Bone marrow (tissue), 2 donors: ENCODE measurements at places on chromosomes 1 and 21.

DNA sequence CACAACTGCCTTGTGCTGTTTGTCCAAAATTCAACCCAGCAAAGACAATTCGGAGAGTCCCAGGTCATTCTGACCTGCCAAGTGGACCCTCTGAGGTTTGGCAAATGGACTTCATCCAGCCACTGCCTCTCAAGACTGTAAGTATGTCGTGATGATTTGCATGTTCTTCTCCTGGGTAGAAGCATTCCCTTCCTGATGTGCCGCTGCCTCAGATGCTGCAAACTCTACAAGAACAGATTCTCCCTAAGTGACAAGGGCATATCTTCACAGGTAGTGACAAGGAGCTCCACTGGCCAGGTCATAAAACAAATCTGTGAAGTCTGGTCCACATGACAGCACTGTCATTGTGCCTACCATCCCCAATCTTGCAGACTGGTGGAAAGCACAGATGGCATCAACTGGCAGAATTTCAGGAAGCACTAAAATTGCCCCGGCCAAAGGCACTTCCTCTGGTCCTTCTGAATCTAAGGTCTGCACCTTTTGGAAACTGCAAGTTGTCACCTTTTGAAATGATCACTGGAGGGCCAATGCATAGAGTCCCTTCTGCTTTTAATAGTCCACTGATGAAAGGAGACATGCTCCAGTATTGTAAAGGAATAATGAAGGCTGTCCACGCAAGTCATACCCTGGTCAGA is 27.4 kb downstream of the POFUT2 start:
- DNase-seq: no peak

DNA sequence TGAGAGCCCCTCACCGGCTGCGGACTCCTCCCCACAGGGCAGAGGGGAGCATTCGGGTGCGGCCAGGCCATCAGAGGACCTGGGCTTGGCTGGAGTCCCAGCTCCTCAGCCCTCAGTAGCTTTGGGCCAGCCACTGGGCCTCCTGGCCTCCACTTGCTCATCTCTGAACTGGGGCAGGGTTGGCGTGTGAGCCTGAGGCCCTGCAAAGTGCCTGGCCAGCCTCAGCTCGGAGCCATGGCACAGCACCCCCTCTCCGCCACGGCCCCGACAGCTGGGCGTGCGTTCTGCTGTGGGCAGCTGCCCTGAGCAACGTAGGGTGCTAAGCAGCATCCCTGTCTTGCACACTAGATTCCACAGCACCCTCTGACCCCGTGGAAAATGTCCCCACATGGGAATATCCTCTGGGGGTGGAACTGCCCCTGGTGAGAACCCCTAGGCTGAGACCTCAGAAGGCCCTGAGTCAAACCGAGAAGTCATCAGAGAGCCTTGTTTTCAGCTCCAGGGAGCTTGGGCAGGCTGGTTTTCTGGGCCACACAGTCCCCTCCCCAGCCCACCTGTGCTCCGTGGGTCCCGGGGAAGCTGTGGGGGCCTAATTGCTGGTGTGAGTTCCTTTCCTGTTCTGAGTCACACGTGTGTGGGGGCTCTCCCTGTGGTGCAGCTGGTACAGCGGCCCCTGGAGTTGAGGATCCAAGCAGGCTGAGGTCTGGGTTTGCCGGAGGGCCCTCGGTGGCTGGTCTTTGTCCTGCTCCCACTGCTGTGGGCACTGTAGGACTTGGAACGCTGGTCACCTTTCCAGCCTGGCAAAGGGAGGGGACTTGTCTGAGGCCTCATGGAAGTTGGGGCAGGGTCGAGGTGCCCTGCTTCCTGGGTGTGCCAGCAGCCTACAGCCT is 24.5 kb downstream of the TP73 start:
- no peak for DNase-seq

GRCh38 chr1:27621051-27621920 is 13.7 kb downstream of the FGR start:
- DNase-seq: no peak

DNA sequence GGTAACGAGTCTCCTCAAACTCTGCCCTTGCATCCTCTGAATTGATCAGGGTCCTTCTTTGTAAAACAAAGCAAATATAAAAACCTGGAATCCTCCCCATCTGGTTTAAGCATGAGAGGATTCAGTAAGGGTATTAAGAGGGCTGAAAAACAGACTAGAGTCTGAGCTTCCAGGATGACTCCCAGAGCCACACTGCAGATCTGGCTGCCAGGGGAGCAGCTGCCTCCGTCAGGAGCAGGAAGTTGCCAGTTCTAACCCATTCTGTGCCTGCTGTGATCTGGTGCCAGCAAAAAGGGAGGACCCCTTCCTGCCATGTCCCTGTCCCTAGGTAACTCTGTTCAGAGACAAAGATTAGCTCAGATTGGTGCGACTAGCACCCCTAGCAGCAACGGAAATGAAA is 27.5 kb downstream of the SERTAD4 start:
- DNase-seq: no peak

- DNase-seq: no peak
These were observed 195.2 kb downstream of the RHOU start for GRCh38 chr1:228930479-228930957.

DNA sequence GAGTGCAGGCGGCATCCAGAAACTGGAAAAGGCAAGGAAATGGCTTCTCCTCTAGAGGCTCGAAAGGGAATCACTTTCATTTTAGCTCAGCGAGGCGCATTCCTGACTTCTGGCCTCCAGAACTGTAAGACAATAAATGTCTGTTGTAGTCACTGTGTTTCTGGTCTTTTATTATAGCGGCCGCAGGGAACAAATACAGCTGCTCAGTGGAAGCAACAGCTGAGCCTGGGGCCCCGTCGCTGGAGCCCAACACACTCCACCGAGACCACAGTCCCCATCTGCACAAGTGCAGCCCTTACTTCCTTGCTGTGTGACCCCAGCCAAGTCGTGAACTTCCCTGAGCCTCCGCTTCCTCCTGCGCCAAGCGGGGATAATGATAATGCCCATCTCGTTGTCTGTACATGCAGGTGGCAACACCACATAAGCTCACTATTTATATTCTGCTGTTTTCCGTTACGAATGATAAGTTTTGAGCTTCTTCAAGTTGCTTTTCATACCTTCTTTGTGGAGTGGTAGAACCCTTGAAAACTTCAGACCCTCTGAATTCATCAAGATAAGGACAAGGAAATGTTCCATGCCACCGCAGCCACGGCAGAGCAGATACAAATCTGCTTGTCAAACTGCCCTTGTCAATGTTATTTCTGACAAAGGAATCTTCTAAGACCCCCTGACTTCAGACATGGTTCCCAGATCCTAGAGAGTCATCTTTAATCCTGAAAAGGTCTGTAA is 3.2 kb upstream of the LAPTM5 start:
- no peak for DNase-seq

GRCh38 chr1:183544598-183545297 is 45.5 kb downstream of the NCF2 start:
- DNase-seq: no peak

- no peak for DNase-seq
These were observed 120.7 kb downstream of the GRIK3 start for GRCh38 chr1:36913484-36914060.

GRCh38 chr1:172180501-172181285 is 239.8 kb upstream of the C1orf105 start:
- peak; percentile 69 for DNase-seq

DNA sequence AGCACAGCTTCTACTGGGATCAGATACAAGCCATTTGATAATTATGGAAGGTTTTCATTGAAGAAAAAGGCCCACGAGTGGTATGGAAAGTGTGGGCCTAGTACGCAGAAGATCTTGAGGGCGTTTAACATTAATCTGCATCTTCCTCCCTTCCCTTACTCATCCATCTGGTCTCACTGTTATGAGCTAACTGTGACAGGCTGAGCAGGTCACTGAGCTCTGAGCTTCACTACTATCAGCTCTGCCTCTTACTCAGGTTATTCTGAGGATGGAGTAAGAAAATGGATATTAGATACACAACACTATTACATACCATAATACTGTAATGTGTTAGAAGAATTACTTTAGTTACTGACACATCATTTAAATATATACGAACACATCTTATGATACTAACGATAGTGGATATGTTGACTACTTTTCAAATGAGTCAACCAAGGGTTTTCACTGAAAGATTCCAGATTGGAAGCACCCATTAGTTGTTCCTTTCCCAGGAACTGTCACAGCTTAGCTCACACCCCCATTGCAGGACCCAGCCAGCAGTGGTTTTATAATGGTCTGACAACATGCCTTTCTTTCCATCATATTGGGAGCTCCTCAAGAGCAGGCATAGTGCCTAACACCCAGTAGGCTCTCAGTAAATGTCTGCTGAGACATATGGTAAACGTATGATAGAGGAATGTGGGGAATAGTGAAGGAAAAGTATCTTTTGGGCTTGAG is 97.8 kb upstream of the C8B start:
- no peak for DNase-seq

DNA sequence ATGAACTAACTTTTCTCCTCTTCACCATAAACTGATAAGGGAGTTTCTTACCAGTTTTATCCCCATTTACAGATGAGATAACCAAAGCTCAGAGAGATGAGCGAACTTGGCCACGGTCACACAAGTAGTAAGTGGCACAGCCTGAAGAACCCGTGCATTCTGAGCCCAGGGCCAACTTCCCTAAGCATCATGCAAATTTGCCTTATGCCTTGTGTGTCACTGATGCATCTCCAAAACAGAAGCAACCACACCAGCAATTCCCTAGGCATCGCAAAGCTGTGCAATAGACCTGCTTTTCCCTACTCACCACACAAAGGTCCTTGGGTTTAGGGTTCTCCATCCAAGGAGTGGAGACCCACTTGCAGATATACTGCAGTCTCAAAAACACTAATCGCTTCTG is 304.5 kb upstream of the KAZN start:
- DNase-seq: no peak

- no peak for DNase-seq
These were observed 288.6 kb upstream of the USP24 start for GRCh38 chr1:55503663-55504305.

DNA sequence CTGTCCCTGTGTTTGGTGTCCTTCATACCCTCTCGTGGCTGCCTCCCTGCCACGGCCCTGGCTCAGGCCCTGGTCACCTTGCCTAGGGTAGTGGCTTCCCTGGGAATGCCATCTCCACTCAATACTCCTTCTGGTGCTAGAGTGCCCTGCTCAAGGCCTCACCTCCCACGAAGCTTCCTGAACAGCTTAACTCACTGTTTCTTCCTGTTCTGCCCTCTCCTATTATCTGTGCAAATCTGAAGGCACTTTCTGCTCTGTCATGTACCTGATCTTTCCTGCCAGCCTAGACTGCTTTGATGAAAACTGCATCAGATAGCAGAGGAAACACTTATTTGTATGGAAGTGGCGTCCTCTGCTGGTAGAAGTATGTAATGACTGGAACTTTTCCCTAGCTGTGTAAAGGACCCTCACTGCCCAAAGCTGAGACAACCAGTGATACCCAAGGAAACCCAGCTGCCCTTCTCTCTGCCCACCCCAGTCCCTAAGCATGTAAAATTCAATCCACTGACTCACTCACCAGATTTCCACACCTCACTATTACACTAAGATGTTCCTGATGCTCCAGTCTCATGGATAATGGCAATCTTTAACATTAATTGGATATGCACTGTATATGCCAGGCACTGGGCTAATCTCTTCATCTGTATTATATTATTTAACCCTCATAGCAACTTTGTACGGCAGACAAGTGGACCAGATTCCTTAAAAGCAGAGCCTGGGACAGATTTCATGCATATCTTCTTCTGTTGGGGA is 36.2 kb upstream of the BTG2 start:
- DNase-seq: no peak
